Brain pericyte (primary cell): ENCODE measurements at places on chromosomes 2 and 18.

DNA sequence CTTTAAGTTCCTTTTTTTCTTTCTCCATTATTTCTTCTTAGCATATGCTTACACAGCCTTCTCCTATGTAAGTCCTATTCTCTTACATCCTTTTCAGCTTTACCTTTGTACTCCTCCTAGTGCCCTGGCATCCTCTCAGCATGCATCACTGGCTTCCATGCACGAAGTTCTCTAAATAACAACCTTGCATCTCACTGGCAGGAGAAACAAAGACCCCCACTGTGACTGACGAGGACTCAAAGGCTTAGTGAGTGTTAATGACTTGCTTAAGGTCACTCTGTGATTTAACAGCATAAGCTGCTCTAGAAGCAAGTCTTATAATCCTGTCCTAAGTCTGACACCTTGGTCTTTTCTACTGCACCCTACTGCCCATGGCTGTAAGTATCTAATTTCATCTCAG, 1236.0 kb upstream of the CELF4 start:
- no peak for DNase-seq

DNA sequence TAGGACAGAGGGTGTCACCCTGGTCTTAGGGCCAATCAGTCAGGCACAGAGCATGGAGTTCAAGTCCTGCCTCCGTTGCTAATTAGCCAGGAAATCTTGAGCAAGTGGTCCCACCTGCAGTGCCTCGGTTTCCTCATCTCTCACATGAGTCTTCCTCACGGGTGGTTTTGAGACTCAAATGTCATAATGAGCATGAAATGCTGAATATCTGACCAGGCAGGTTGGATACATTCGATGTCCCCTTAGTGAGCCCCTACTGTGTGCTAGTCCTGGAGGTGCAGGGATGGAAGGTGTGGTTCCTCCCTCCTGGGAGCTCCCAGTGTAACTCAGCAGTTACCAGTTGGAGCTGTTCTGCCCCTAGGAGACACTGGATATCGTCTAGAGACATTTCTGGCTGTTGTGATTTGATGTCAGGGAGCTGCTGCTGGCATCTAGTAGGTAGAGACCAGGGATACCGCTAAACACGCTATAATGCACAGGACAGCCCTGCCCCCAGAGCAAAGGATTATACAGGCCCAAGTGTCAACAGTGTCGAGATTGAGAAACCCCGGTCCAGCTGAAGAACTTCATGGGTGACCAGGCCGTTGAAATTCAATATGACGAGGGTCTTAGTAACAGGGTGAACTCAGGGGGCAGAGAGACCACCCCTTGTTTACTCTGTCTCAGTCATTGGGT, 118.5 kb upstream of the TWIST2 start:
- no peak for DNase-seq

- no peak for DNase-seq
These were observed 61.6 kb downstream of the B3GNT2 start for GRCh38 chr2:62257466-62257865.

GRCh38 chr2:141162314-141162713, 968.5 kb downstream of the LRP1B start:
- no peak for DNase-seq

DNA sequence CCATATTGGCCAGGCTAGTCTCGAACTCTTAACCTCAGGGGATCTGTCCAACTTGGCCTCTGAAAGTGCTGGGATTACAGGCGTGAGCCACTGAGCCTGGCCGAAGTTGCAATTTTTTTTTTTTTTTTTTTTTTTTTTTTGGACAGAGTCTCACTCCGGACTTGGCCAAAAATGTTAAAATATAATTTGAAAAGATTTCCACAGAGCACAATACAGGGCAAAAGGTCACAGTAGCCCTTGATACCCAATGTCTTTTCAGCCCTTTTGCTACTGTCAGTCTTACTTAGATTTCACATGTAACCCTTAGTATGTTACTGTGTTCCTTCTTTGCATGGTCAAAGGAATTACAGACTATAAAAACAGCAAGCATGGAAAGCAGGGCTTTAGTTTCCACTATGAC, 42.6 kb upstream of the MAPRE2 start:
- DNase-seq = no peak

GRCh38 chr2:191061381-191061980, 47.5 kb upstream of the STAT1 start:
- DNase-seq = no peak

GRCh38 chr18:78659748-78660147, 319.9 kb upstream of the SALL3 start:
- DNase-seq = no peak

DNA sequence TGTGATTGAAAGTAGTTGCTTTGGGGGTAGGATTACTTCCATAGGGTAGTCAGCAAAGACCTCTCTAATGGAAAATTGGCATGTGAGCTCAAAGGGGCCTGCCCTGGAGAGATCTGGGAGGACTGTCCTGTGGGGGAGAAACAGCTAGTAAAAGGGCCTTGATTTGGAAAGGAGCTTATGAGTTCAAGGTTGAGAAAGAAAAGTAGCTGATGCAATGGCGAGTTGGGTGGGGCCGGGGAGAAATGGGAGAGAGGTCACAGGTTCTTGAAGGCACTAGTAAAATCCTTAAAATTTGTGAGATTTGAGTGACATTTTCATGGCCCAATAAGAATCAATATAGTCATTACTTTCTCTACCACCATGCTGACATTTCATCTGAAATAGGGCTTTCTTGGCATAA, 82.0 kb upstream of the CCDC195 start:
- DNase-seq = no peak

- no peak for DNase-seq
These were observed 33.7 kb upstream of the ACVR1C start for GRCh38 chr2:157662401-157662800.

DNA sequence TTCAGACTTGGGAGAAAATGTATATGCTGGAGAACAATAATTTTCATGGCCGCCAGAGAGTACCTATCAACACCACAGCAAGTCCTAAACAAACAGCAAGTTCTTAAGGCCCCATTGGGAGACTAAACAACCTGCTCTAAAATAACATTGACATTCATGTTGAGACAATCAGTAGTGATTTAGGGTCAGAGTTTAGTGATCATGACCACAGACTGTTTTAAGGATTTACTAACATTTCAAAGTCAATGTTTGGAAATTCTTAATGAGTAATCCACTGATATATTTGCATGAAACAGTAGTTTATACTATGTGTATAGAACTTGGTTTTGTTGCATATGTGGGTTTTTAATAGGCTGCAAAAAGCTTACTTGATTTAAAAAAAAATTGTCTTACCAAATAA, 34.7 kb downstream of the RASGRP3 start:
- DNase-seq = no peak

- DNase-seq = no peak
These were observed 168.7 kb downstream of the SCG2 start for GRCh38 chr2:223433461-223433860.
